ENCODE measurements at places on chromosomes 2 and 18. TPM values are rescaled to one million over a fixed set of nuclear protein-coding genes. Genes with fewer than 3 reads are reported as not detected.

- H3K4me3 ChIP-seq = no peak overlapping the region
- H3K27me3 ChIP-seq = no peaks in the 10 kb centered on the region
- DNase-seq = no peak
- H3K36me3 ChIP-seq = no peaks in the 10 kb centered on the region
Observed at GRCh38 chr2:211741966-211742365, 796.6 kb downstream of the ERBB4 start.

DNA sequence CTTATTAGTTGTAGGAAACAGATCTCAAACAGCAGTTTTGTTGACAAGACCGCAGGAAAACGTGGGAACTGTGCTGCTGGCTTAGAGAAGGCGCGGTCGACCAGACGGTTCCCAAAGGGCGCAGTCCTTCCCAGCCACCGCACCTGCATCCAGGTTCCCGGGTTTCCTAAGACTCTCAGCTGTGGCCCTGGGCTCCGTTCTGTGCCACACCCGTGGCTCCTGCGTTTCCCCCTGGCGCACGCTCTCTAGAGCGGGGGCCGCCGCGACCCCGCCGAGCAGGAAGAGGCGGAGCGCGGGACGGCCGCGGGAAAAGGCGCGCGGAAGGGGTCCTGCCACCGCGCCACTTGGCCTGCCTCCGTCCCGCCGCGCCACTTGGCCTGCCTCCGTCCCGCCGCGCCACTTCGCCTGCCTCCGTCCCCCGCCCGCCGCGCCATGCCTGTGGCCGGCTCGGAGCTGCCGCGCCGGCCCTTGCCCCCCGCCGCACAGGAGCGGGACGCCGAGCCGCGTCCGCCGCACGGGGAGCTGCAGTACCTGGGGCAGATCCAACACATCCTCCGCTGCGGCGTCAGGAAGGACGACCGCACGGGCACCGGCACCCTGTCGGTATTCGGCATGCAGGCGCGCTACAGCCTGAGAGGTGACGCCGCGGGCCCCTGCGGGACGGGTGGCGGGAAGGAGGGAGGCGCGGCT is at the start of gene TYMS:
Gene TYMS (plus strand): TSS at position 343 of the 690 bp plus-strand sequence. CDS start 90 bp downstream, at position 433.
- peak within 1 kb of the TSS; percentile 87 for H3K27ac ChIP-seq
- H3K4me3 ChIP-seq = peak within 1 kb of the TSS; percentile 93
- H3K36me3 ChIP-seq = peaks cover 48% of the 10 kb centered on the region
- H3K27me3 ChIP-seq = peaks cover 29% of the 10 kb centered on the region
- peak; percentile 61 for DNase-seq

The RAX gene
- not detected for total RNA-seq

DNA sequence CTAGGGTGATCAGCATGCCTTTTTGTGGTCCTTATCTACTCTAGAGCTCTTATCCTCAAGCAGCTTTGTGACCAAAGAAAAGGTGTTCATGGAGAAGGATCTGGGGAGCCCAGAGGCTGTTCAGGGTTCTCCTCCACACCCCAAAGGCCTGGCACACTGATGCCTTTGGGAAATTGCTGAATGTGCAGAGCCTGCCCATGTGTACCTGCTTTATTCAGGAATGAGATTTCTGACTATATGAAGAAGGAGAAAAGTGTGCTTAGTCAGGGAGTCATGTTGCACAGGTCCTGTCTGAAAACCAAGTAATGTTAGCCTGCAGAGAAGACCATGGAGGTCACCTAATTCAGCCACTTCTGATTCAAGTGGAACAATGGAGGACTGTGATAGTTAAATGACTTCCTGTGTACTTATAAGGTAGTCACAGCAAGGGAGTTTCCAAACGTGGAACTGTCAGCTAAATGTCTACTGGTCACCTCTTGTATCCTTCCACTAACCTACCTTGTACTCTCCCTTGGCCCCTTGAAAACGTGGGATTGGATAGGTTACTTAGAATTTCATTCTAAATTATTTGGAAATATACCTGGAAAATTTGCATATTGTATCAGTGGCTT is 81.3 kb downstream of the LIMS1 start:
- no peaks in the 10 kb centered on the region for H3K27me3 ChIP-seq
- peak overlapping the region; percentile 58 for H3K27ac ChIP-seq
- no peaks in the 10 kb centered on the region for H3K36me3 ChIP-seq
- no peak for DNase-seq
- H3K4me3 ChIP-seq = no peak overlapping the region

DNA sequence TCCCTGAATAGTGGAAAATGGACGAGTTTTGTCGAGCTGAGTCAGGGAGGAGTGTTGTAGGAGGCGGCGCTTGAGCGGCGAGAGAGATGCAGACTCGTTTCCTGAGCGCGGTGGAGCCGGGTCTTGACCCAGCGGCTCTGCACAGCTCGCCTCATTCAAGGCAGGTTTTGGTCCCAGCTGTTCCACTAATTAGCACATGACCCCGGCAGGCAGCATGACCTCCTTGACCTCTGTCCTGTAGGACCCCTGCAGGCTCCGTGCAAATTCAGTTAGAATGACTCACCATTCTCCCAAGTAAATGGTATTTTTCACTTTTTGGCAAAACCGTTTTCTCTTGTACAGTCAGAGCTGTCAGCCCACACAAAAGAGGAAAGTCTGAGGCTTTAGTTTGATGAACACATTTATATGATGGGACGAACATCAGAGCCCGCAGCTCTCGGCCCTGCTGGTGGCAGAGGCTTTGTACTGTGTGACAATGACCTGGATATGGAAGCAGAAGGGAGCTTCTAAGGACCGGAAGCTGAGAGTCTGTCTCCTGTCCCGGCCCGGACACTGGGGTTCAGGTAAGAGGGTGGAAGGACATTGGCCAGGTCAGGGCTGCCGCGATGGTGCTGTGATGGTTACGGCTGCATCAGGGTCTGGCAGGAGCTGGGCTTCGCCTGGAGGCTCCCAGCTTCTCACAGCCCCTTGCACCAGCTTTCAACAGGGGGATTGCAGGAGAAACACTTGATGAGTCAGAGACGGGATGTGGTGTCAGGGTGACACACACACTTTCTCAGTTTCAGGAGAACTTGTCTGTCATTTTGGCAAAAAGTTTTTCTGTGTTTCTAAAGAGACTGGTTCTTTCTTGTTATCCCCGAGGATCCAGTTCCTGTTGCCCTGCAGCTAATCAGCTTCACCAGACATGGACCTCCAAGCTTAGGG is 29.9 kb upstream of the ALKAL2 start:
- H3K4me3 ChIP-seq = no peak overlapping the region
- no peaks in the 10 kb centered on the region for H3K36me3 ChIP-seq
- DNase-seq = peak; percentile 32

DNA sequence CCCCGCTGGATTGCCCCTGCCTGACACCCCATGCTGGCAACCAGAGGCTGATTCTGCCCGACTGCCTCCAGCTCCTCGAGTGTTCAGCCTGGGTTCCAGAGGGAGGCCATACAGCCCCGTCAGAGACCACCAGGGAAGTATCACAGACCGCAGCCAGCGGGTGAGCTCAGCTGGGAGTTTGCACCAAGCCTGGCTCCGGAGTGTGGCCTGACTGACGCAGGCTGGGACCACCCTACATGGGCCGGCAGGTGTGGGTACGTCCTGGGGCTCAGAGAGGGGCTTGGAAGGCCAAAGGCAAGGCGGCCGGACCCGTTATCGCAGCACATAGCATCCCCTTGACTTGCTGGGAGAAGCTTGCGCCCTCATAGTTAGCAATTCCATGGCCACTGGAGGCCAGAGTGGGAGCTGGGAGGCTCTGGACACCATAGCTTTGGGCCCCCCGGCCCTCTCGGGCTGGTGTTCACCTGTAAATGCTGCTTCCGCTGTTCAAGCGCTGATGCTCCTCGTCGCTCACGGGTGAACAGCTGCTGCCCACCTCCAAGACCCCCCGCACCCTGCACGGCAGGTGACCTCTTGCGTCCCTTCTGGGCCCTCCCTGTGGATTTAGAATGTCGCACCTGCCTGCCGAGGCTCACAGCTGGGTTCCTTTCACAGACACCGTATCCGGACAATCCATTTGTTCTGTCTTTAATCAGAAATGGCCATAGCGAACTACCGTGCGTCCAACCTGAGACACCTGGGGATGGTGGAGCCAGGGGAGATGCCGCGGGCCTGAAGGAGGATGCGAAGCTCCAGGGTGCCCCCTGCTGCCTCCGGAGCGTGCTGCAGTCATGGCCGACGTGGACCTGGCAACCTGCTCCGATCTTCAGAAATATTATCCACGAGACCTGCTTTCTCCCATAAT is 31.2 kb upstream of the SLC66A3 start:
- DNase-seq = peak; percentile 85
- no peak overlapping the region for H3K27ac ChIP-seq
- H3K27me3 ChIP-seq = no peaks in the 10 kb centered on the region
- no peak overlapping the region for H3K4me3 ChIP-seq

The INPP5D gene
- 51.0 TPM for total RNA-seq

GRCh38 chr2:15990151-15991101 is 50.1 kb downstream of the MYCN start:
- no peak overlapping the region for H3K4me3 ChIP-seq
- no peak for DNase-seq
- H3K27me3 ChIP-seq = no peaks in the 10 kb centered on the region
- no peaks in the 10 kb centered on the region for H3K4me1 ChIP-seq
- no peak overlapping the region for H3K27ac ChIP-seq

The TRABD2A gene
- 40.4 TPM for total RNA-seq

The KDSR gene
- total RNA-seq = 81.5 TPM

The TTR gene
- not detected for total RNA-seq

GRCh38 chr2:70954886-70955285 is 19.2 kb downstream of the ATP6V1B1 start:
- H3K4me1 ChIP-seq = peaks cover 2% of the 10 kb centered on the region
- no peak overlapping the region for H3K4me3 ChIP-seq
- peak; percentile 1 for DNase-seq
- no peak overlapping the region for H3K27ac ChIP-seq
- H3K36me3 ChIP-seq = no peaks in the 10 kb centered on the region

DNA sequence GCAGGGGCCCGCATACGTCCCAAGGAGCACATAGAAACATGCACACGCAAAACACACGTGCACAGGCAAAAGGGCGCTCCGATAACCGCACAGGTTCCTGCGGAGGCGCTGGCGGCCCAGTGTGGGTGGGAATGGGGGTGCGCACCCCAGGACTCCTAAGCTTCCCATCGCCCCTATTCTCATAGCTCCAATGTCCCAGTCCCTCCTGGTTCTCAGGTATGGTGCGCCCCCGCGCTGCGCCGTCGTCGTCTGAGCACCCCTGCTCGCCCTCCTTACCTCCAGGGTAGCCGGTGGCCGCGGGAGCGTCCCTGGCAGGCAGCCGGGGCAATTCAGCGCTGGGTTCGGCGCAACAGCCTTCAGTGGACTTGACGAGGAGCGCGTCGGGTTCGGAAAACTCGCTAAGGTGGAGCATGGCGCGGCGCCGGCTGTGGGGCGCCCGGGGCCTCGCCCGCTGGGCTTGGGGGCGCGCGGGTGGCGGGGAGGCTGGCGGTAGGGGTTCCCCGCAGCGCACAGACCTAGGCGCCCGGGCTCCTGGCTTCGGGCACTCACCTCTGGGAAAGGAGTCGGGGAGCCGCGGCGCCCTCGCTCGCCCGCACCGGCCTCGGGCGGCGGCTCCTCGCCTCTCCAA is 328 bp downstream of the EGR4 start:
- peak overlapping the region; percentile 73 for H3K4me3 ChIP-seq
- peaks cover 14% of the 10 kb centered on the region for H3K4me1 ChIP-seq
- DNase-seq = no peak
- H3K27ac ChIP-seq = no peak overlapping the region

DNA sequence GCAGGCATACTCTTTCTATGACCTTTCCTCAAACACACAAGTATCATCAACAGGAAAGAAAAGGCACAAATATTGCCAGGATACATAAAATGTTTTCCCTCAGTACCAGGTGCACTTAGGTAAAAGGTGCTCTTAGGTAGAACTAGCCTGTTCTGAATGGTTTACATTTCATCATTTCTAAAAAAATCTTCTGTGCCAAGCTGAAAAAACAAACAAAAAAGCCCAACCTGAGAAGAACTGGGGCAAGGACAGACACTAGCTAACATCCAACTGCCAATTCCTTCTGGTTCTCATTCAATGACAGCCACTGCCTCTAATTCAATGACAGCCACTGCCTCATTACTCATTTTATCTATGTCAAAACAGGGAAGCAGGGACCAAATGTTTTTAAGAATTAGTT is 68.5 kb downstream of the SPIRE1 start:
- H3K36me3 ChIP-seq = no peaks in the 10 kb centered on the region
- H3K4me3 ChIP-seq = no peak overlapping the region
- no peak for DNase-seq
- H3K27me3 ChIP-seq = no peaks in the 10 kb centered on the region
- no peak overlapping the region for H3K27ac ChIP-seq
- H3K4me1 ChIP-seq = no peaks in the 10 kb centered on the region

DNA sequence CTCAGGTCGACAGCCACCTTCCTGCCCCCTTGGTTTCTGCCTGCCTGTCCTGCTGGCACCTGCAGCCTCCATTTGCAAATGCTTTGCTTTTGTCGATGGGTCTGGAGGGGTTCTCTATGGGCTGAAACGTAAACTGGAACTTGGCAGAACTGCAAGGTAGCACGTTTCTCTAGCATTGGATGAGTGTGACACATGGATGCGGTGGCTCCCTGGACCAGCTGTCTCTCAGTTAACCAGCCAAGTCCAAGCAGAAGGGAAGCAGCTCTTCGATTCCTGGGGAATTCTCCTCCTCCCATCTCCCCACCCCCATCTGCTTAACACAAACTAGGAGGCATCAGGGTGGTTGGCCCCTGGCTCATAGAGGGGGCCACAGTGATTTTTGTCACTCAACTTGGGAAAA is 57.3 kb downstream of the ITGB1BP1 start:
- peaks cover 2% of the 10 kb centered on the region for H3K27me3 ChIP-seq
- no peaks in the 10 kb centered on the region for H3K36me3 ChIP-seq
- no peak overlapping the region for H3K27ac ChIP-seq
- no peak for DNase-seq
- no peak overlapping the region for H3K4me3 ChIP-seq

DNA sequence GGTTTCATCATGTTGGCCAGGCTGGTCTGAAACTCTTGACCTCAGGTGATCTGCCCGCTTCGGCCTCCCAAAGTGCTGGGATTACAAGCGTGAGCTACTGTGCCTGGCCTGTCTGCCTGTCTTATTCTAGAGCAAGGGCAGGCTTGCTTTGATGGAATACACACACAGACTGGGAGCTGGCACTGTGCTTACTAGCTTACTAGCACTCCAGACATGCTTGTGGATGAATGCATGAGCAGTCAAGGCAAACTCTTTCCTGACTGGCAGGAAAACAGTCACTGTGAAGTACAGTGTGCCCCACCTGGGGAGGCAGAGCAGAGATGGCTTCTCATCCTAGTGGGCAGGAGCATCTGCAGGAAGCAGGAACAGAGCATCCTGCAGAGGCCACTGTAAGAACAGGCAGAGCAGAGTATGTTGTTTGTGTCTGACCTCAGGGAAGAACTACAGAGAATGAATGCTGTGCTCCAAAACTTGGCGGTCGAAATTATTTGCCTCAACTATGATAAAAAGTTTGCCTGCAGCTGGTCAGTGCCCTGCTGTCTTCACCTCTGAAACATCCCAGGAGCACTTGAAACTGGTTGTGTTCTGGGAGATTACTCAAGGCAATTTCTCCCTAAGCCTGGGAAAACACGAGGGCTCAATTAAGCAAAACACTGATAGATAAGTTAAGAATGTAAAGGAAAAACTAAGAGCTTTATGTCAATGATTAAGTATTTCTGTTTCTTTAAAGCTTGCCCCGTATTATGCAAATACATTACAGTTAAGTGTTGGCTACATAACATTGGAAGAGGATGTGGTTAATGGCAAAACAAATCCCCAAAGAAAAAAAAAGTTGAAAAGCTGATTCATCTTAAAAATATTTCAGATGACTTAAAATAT is 102.4 kb downstream of the VAPA start:
- H3K4me1 ChIP-seq = peaks cover 5% of the 10 kb centered on the region
- no peak overlapping the region for H3K27ac ChIP-seq
- H3K4me3 ChIP-seq = no peak overlapping the region
- H3K36me3 ChIP-seq = no peaks in the 10 kb centered on the region

The UGT1A3 gene
- total RNA-seq = not detected

- no peak for DNase-seq
- no peak overlapping the region for H3K4me3 ChIP-seq
- no peaks in the 10 kb centered on the region for H3K4me1 ChIP-seq
Observed at GRCh38 chr2:205390866-205391265, 291.4 kb upstream of the NRP2 start.
